Stimulated activated CD8-positive, alpha-beta memory T cell treated with anti-CD3 and anti-CD28 coated beads, Interleukin-7, amount 100 ng/mL, for 1 hour (primary cell): ENCODE measurements at places on chromosomes 3 and 15.

- DNase-seq = no peak
Observed at GRCh38 chr3:28612232-28612631, 263.6 kb upstream of the AZI2 start.

DNA sequence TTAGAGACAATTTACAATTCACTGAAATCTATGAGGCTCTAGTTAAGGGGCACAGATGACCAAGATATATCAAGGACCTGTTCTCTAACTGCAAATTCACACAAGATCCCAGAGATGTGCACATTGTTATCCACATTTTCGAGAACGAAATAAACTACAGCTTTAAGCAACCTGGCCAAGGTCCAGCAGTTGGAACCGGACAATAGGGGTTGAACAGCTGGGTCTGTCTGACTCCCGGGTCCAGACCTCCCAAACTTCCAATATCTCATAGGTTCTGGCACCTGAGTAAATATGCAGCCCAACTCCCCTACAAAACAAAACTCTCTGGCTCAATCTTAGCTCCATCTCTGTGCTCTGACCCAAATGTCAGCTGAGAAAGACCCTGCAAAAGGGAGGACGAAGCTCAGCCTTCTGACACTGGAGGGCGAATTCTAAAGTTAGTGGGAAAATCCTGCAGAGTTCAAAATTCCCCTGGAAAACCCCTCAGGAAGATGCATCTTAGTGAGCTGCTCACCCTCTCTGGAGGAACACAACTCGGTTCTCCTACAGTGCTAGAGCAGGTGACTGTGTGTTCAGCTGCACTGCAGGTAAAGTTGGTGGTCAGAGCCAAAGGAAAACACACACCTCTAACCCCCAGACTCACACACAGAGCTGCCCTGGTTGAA lies 14.2 kb upstream of the SPATA12 start:
- DNase-seq = no peak

DNA sequence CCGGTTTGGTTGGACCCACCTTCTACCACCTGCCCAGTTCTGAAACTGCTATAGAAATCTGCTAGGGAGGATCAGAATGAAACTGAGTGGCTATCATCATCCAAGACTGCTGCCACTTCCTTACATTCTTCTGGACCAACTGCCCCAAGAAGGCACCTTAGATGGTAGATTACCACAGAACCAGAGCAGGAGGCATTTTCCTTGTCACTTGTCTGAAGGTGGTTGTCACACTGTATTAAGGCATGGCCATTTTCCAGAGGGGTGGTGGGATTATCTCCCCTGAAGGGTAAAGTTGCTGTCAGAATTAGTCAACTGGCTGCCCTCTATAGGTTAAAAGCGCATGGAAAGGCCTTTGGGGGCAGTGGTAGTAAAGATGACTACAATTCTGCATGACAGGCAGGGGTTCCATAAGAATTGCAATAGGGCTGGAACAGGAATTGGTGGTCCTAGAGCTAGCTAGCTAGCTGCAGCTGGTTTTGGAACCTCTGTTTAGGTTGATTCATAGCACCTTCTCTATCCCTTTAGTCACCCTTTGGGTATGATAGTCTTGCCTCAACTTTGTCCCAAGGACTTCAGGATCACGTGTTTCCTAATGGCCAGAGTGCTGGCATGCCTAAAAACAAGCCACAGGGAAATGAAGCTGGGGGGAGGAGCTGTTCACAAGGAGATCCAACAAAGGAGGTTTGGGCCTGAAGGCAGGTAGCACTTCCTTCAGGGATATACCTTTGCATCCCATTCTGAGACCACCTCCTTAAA lies 4.8 kb upstream of the CSPG5 start:
- DNase-seq = no peak

DNA sequence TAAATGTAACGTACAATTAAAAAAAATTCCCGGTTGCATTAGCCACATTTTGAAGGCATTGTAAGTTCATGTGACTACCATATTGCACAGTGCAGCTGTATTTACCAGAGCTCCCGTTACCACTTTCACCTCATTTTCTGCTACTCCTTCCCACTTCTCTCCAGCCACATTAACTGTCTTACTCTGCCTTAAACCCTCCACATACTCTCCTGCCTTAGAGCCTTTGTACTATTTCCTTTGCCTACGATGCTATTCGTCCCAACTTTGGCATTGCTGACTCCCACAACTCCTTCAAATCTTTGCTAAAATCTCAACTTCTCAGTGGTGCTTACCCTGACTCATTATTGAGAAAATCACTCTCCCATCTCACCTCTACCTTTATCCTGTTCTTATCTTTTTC lies 115.2 kb downstream of the CADM2 start:
- no peak for DNase-seq

DNA sequence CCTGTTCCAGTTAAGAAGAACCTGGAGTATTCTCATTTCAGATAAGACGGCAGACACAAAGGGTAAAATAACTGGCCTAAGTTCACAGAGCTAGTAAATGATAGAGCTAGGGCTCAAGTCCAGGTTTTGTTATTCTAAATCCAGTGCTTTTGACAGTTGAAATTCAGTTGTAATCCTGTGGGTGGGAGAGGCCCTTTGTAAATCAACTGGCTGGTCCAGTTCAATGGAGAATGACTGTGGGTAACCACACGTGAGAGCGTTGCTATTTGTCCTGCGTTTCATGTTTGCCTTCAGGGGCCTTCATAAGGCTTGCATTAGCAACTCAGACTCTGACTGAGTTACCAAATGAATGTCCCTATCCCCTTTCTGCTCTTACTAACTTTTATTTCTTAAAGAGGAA lies 24.2 kb upstream of the CD96 start:
- DNase-seq = no peak

DNA sequence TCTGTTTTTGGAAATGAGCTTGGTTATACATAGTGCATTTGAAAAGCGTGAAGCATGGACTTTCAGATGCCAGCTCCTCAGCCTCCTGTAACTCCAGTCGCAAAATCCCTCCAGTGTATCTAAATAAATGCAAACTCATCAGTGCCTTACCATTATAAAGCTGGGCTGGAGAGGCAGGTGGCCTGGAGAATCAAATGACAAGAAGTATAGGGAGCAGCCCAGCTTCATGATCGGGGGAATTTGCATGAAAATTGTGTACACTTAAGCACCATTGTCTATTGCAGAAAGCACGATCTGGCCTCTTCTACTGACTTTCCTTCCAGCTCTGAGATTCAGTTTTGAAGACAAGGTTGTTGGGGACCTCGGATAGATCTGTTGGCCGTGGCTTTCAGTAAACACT lies 71.7 kb downstream of the IGF1R start:
- no peak for DNase-seq

DNA sequence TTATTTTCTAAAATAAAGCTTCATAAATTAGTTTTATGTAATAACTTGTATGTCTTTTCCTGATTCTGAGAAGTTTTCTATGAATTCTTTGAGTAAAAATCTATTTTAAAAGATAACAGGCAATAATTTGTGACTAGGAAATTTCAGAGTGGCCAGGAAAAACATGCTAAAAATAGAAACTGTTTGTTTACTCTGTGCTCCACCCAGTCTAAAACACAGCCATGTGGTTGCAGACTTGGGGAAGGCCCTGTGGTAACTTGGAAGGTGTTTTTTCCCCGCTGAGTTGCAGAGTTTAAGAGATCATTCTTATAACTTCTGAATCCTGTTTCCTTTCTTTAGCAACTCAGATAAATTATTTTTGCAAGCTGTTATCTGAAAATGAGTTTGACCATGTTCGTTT lies 21.9 kb downstream of the PLCL2 start:
- no peak for DNase-seq

DNA sequence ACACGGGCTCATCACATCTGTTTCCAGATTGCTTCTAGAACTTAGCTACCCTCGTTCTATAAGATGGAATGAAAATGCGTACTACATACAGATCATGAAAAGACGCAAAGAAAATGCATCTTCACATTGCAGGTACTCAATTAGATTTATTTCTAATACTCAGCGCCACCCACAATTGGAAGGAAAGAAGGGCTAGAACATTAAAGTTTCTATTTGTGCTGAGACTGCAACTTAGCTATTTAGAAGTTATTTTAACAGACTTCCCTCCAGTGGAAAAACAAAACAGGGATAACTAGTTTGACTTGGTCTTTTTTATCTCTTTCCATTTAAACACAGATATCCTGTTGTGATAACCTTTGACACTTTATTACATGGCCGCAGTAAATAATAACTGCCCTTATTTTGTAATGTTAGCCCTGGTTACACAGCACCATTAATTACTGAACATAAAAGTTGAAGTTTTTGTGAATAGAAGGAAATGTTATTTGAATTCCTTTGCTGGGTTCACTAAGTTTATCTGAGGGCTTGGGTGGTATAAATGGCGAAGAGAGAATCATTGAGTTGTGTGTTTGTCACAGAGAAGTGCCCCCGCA lies 86.9 kb upstream of the SLC25A26 start:
- DNase-seq = no peak

- DNase-seq = no peak
Observed at GRCh38 chr15:38701149-38701548, 136.5 kb upstream of the RASGRP1 start.

DNA sequence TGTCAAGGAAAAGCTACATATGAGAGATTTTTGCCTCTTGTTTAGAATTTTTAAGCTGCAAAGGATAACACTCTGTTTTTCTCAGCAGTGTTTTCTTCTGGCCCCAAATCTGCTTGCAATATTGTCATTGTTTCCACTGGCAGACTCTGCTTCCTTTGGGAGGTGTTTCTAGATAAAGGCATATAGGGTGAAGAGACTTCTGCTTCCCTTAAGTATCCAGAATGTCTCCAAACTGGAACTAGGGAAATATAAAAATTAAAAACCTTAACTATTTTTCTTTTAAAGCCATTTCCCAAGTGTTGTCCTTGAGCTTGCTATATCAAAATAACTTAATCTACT lies 225.8 kb downstream of the CGGBP1 start:
- no peak for DNase-seq

DNA sequence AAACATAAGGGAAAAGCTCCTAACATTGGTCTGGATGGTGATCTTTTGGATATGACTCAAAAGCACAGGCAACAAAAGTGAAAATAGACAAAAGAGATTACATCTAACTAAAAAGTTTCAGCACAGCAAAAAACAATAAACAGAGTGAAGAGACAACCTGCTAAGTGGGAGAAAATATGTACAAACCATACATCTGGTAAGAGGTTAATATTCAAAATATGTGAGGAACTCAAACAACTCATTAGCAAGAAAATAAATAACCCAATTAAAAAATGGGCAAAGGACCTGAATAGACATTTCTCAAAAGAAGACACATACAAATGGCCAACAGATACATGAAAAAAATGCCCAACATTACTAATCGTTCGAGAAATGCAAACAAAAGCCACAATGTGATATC lies 19.0 kb upstream of the NR1I2 start:
- no peak for DNase-seq

GRCh38 chr3:187920030-187920429 lies 174.8 kb upstream of the BCL6 start:
- no peak for DNase-seq

DNA sequence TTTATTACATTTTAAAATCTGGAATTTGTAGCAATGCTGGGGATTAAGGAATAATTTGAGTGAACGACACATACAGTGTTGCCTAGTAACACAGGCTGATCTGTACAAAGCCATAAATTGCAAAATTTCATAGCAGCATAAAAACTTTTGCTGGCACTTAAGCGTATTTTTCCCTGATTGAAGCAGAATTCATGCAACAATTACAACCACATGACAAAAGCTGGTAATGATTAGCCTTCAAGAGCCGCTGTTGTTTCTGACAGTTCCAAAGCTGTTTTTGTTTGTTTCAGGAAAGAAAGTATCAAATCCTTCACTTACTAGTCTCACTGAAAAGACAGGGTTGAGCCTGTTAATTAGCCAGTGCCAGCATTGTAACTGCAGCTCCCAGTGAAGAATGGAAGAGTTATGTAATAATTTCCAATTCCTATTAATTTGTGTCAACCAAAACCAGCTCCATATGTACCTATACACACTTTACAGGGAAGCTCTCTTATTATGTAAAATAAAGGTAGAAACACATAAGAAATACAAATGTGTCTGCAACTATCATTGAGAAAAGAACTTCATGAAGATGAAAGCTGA lies 60.7 kb downstream of the AGTR1 start:
- no peak for DNase-seq

- DNase-seq = no peak
Observed at GRCh38 chr3:16866571-16866970, 18.2 kb upstream of the PLCL2 start.

DNA sequence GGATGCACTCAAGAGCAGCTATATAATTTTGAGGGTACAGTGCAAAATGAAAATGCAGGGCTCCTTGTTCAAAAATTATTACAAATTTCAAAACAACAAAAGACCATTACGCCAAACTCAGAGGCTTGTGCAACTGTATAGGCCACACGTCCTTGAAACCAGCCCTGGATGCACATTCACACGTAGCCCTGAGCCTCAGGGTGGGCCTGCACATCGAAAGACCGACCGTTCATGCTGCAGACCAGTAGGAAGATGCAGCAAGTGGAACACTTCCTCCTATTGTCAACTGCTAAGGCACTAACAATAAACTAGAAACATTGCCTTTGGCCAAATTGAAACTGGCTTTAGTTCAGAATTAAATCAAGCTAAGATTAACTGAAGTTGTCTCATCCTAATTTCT lies 174.7 kb downstream of the SHOX2 start:
- DNase-seq = no peak

GRCh38 chr3:177483182-177483967 lies 286.1 kb upstream of the TBL1XR1 start:
- no peak for DNase-seq

DNA sequence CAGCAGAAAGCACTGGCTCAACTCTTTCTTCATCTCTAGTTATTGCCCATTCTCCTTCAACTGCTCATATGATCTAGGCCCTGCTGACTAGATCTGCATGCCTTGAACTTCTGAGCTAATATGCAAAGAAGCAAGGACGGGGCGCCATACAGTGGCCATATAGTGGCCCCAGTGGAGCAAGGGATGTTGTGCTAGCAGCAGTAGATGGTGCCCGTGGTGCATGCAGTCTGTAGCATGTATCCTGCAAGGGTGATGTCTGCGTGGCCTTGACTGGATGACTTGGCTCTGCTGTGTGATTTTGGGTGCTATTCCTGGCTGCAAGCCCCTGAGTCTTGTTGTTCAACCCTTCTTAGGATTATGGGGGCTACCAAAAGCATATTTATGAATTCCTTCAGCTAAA lies 12.2 kb upstream of the NMD3 start:
- DNase-seq = no peak

GRCh38 chr3:105791131-105791530 lies 77.7 kb downstream of the CBLB start:
- DNase-seq = no peak
